ENCODE measurements at places on chromosomes 1 and 21. TPM values are rescaled to one million over a fixed set of nuclear protein-coding genes. Genes with fewer than 3 reads are reported as not detected.

The MEX3A gene
- 0.99 TPM for total RNA-seq

The SLC5A3 gene
- 7.8 TPM for total RNA-seq

DNA sequence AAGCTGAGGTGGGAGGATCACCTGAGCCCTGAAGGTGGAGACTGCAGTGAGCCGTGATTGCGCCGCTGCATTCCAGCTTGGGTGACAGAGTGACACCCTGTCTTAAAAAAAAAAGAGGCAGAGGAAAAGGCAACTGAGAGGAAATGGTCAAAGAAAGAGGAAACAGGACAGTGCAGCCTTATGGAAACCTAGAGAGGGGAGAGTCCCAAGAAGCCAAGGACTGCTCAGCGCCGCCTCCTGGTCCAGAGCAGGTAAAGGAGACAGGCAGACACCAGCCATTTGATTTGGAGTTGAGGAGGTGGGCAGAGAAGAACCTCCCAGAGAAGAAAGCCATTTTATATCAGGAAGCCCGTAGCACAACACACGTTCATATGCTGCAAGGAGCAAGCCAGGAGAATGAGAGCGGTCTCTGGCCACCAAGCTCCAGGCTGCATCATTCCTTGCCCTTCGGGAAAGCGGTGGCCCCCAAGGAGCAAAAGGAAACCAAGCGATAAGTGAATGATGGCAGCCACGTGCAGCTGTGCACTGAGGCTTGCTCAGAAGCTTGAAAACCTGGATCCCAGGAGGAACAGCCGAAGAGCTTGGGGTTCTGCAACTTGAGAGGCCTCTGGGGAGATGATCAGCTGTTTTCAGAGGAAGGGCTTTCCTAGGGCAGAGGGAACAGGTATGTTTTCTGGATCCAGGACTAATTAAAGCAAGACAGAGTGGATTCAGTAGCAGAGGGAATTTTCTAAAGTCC, 33.7 kb downstream of the LRRC42 start:
- no peaks in the 10 kb centered on the region for H3K36me3 ChIP-seq
- H3K27me3 ChIP-seq = no peaks in the 10 kb centered on the region
- no peak for DNase-seq
- H3K27ac ChIP-seq = no peak overlapping the region
- peaks cover 16% of the 10 kb centered on the region for H3K4me1 ChIP-seq

GRCh38 chr1:1069711-1070676, 4.1 kb downstream of the RNF223 start:
- no peak overlapping the region for H3K27ac ChIP-seq
- no peaks in the 10 kb centered on the region for H3K36me3 ChIP-seq
- peaks cover 24% of the 10 kb centered on the region for H3K4me1 ChIP-seq
- no peaks in the 10 kb centered on the region for H3K27me3 ChIP-seq
- DNase-seq = peak; percentile 27

DNA sequence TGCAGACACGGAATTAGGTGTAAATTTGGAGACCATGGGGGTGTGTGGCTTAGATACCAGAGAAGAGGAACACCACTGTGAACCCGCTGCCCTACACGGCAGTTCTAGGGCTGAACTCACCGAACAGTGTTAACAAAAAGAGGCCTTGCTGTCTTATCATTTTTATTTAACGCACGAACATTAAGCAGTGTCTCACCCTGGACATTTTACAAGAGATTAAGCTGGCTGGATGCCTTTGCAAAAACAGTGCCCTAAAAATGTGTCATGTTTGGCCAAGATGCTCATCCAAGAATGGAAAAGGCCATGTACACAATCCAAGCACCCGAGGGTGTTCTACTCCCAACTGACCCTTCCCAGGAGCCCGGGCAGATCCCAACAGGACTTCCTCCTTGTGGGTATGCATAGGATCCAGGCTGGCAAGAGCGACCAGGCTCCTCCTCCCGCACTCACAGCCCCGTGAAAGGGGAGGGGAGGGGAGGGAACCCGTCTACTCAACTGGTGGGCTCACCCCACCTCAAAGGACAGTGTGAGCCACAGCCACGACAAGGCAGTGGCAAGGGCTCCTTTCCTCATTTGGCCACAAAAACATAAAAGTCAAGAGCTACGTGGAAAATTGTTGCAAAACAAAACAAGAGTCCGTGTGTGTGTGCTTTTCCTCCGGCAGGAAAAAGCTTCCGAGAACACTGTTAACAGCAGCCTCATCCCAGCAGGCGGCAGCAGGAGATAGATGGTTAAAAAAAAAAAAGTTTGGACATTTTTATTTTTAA, 20.3 kb downstream of the C2CD2 start:
- no peaks in the 10 kb centered on the region for H3K36me3 ChIP-seq
- H3K27ac ChIP-seq = peak overlapping the region; percentile 19
- H3K27me3 ChIP-seq = no peaks in the 10 kb centered on the region
- H3K4me3 ChIP-seq = no peak overlapping the region
- DNase-seq = no peak
- H3K4me1 ChIP-seq = peaks cover 16% of the 10 kb centered on the region

- H3K27me3 ChIP-seq = no peaks in the 10 kb centered on the region
- H3K4me1 ChIP-seq = no peaks in the 10 kb centered on the region
- H3K36me3 ChIP-seq = no peaks in the 10 kb centered on the region
- no peak for DNase-seq
- no peak overlapping the region for H3K27ac ChIP-seq
- no peak overlapping the region for H3K4me3 ChIP-seq
Observed at GRCh38 chr1:240491156-240491555, 120.8 kb downstream of the GREM2 start.

GRCh38 chr21:36820176-36821031, 121.5 kb downstream of the SIM2 start:
- no peak overlapping the region for H3K27ac ChIP-seq
- no peak overlapping the region for H3K4me3 ChIP-seq
- DNase-seq = no peak
- no peaks in the 10 kb centered on the region for H3K36me3 ChIP-seq
- no peaks in the 10 kb centered on the region for H3K4me1 ChIP-seq
